Memory B cell (primary cell): ENCODE measurements at places on chromosomes 16 and 17.

DNA sequence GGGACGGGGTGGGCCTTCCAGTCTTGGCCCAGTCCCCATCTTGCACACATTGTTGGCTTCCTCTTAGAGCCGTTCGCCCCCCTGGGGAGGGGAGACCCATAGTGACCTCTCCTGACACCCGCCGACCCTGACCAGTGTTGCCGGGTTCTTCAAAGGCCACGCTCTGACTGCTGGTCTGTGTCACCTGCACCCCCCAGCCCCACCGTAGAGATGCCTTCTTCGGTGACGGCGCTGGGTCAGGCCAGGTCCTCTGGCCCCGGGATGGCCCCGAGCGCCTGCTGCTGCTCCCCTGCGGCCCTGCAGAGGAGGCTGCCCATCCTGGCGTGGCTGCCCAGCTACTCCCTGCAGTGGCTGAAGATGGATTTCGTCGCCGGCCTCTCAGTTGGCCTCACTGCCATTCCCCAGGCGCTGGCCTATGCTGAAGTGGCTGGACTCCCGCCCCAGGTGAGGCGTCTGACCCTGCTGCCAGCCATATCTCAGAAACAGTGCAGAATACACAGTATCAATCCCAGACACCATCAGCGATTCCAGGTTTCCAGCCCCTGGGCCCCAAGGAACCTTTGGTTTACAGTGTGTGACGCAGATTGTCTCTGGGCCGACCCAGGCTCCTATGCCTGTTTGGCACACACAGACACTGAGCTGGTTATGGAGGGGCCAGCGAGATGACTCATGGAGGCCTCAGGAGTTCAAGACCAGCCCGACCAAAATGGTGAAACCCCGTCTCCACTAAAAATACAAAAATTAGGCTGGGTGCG is 1.3 kb downstream of the SLC26A11 start:
- DNase-seq: no peak

GRCh38 chr16:58000706-58001676 is at the start of gene USB1:
Gene USB1 (plus strand): TSS chr16:58001407. CDS start chr16:58001484, 77 bp downstream.
- peak; percentile 91 for DNase-seq

DNA sequence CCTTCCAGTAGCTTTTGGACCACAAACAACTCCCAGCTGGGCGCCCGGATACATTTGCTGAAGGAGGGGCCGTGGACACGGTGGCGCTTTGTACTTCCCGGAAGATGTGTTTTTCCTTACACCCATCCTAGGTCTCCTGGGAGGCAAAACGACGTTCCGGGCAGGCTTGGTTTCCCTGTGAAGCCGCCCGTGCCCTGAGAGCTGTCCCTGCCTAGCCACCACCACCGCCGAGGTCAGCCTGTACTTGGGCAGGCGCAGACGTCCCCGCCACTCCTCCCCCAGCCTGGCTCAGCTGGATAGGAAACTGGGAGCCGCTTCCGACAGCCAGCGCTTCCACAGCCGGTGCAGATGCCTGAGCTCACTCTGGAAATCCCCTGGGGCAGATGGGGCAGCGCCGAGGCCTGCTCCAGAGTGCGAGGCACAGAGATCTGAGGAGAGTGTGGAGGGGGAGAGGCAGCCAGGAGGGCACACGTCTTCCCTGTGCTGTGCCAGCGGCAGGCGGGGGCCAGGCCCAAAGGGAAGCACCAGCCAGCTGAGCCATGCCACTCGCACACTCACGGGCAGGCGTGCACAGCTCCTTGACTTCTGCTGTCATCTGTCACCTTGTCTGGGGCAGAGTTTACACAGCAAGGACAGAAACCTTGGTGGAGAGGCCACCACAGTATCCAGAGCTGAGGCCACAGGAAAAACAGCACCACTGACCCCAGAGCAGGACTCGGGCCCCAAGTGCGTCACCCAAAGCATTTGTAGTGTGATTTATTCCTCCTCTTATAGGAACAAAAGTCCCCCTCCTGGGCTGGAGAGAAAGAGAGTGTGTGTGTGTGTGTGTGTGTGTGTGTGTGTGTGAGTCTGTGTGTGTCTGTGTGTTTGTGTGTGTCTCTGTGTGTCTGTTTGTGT is 3.0 kb downstream of the RHBDF2 start:
- DNase-seq: no peak

DNA sequence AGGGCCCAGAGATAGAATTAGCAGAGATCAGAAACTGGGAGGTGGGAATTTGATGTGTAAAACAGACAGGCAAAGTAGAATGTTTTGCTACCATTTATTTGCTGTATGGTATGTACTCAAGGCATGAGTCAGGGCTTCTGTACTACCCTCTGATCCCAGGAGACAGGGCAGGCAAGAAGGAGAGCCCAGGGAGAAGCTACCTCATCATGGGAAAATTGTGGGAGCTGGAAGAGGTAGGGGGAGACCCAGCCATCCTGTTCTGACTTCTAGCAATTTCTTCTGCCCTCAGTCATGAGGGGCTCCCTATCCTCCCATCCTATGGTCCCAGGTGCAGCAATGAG is 1.7 kb upstream of the PIGS start:
- DNase-seq: no peak

GRCh38 chr17:78122931-78123249 is 5.7 kb downstream of the TMC6 start:
- DNase-seq: no peak

- DNase-seq: no peak
These were observed at the start of gene CHP2 for GRCh38 chr16:23754594-23755483. Gene CHP2 (plus strand): TSS chr16:23755026. CDS start chr16:23755050, 24 bp downstream.

DNA sequence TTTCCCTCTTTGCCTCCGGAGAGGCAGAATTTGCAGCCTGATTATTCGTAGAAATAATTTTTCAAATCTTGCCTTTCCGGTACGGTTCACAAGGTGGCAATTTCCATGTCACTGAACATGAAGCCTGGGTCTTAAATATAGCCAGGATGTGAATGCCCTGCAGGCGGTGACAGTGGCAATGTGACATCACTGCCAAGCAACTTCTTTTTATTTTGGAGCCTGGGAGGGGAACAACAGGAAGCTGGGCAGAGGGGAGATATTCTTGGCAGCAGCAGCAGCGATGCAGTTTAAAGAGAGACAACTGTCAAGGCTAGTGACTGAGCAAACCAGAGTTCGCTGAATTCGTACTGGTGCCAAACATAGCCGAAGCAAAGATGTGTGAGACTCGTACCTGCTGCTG is 171.1 kb downstream of the SNX29 start:
- no peak for DNase-seq

GRCh38 chr17:30838202-30838807 is 6.5 kb downstream of the ATAD5 start:
- no peak for DNase-seq

DNA sequence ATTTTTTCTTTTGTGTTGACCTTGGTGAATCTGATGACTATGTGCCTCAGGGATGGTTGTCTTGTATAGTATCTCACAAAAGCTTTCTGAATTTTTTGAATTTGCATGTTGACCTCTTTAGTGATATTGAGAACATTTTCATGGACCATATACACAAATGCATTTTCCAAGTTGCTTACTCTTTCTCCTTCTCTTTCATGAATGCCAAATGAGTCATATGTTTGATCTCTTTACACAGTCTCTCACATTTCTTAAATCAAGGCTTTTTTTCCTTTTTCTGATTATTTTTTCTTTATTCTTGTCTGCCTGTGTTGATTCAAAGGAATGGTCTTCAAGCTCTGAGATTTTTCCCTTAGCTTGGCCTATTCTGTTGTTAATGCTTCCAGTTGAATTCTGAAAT is 46.6 kb upstream of the KCNJ16 start:
- DNase-seq: no peak

DNA sequence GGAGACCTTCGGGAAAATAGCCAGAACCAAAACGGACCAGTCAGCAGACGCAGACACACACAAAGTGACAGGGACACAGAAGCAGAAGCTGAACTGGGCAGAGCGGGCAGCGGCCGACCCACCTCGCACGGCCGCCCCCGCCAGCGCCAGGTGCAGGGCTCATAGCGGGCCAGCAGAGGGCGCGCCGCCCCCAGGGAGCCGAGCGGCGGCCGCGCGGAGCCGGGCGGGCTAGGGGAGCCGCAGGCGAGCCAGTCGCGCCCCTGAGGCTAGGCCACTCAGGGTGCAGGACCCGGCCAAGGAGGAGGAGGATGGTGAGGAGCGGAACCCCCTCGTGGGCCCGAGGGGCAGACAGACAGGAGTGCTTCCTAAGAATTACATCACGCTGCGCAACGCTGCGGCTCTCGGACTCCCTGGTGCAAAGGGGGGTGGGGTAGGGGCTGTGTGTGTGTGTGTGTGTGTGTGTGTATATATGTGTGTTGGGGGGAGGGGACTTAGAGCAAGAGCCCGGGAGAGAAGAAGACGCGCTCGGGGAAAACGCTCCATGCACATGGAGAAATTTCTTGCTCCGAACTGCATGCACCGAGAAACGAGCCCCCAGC is 913 bp upstream of the NOG start:
- DNase-seq: peak; percentile 79

- no peak for DNase-seq
These were observed 85.6 kb downstream of the FOXL1 start for GRCh38 chr16:86663685-86664521.

- no peak for DNase-seq
These were observed 28.1 kb downstream of the GRIN2C start for GRCh38 chr17:74831444-74832146.

DNA sequence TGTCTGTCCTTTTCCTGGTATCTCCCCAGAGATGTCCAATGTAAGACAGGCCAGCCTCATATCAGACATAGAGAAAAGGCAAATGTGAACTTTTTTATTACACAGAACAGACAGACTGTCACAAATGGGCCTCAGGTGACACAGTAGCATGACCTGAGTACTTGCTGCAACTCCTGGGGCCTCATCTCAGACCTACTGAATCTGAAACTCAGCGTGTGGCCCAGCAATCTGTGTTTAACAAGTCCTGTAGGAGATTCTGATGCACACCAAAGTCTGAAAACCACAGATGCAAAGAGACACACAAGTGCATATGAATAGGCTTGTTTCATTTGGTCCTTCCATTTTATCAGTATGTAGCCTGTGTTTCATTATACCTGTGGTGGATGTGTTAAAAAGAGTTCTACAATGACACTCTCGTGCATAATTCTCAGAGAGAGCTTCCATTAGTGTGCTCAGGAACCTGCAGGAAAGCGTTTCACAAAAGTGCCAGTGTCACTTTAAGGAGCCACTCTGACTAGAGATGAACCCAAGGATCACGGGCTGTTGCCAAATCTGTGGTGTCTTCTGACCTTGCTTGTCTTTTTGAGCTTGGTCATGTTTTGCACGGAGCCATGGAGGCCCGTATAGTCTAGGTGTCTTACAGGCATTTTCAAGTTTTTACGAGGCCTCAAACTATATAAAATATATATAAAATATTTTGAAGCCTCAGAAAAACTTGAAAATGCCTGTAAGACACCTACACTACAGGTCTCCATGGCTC is 33.8 kb upstream of the NF1 start:
- DNase-seq: no peak

GRCh38 chr17:82305727-82306300 is 11.6 kb downstream of the CD7 start:
- no peak for DNase-seq

GRCh38 chr16:88430524-88431446 is 22.3 kb upstream of the ZFPM1 start:
- DNase-seq: peak; percentile 52

- no peak for DNase-seq
These were observed 3.6 kb downstream of the KAT2A start for GRCh38 chr17:42117397-42118125.

DNA sequence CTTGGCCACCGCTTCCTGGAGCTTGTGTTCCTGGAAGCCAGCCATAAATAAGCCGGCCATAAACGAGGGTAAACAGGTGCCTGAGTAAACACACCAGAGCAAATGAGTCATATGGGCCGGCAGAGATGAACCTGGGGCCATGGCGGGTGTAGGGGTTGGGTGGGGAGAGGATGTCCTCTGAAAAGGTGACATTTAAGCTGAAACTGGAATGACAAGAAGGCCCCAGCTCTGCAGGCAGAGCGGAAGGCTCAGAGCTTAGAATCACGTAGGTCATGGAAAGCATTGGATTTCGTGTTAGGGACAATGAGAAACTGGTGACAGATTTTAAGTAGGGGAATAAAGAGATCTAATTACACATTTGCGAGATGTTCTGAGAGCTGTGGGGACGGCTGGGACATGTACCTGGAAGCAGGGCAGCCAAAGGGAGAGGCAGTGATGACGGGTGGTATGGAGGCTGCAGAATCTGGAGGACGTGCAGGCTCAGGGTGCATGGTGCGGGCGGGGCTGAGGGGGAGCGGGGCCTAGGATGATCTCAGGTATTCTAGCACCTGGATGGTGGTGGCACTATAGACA is 8.1 kb upstream of the DNASE1 start:
- DNase-seq: no peak

DNA sequence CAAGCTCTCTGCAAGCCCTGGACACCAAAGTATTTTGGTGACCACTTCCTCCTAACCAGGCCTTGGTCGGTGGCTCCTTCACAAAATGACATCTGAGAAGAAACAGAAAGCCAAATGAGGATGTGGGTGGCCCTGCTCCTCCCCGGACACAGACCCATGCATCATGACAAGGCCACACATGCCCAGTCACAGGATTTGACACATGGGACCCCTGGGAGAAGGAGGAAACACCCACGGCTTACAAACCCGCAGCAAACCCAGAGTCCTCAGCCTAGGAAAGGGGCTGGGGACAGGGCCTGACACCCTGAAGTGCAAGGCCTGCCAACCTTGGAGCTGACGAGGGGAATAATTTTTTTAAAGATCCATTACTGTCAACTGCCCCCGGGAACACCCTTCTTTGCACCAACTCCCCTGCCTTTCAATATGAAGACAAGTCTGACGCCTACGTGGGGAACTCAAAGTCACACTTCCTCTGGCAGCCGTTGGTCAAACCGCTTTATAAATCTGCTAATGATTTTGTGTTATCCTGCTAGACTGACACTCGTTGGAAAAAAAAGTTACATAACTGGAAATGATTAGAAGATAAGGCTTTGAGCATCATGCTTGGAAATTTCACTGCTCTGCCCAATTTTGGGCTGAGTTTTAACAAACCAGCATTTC is 41.3 kb downstream of the GAS7 start:
- peak; percentile 26 for DNase-seq

- no peak for DNase-seq
These were observed 131.2 kb downstream of the ANKFN1 start for GRCh38 chr17:56284482-56284881.

DNA sequence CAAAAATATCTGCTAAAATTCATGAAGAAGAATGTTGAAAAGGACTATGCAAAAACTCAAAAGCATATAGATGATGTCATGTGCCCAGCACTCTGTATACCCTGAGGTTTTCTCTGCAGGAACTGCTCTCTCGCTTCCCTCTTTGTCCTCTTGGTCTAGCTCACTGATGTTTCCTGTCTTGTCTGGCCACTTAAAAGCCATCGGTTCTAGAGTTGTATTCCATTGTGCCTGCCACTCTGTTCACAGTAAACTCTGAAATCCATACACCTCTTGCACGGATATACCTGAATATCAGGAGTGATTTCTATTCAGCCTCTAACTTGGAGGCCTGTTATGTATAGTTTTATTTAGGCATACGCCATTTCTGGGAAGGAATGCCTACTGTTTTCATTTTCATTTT is 101.0 kb upstream of the CNTNAP4 start:
- DNase-seq: no peak

DNA sequence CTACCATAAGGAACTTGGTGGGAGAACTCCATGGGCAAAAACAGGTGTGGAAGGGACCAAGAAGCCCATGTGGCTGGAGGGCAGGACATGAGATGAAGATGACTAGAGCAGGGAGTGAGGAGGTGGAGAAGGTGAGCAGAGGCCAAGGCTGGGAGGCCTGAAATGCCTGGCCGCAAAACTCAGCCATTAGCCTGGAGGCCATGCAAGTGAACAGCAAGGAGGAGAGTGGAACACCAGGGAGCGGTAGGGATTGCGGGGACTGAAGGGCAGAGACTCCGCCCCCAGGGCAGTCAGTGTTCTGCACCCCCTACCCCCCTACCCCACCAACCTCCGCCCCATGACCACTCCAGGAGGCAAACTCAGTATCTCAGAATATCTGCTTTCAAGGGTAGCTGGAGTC is 17.0 kb downstream of the BCL7C start:
- no peak for DNase-seq
